ENCODE measurements at places on chromosomes 13 and 19. TPM values are rescaled to one million over a fixed set of nuclear protein-coding genes. Genes with fewer than 3 reads are reported as not detected.

Gene ZNF560
- total RNA-seq: 0.31 TPM

Gene SULT2B1
- total RNA-seq: not detected

Gene TUBA3C
- not detected for total RNA-seq

Gene C2CD4C
- 16.1 TPM for total RNA-seq

Gene DPRX
- total RNA-seq: not detected

Gene PABPC3
- total RNA-seq: not detected

Gene ZNF256
- total RNA-seq: 15.6 TPM

Gene PSPN
- total RNA-seq: 3.6 TPM

Gene AP2S1
- 49.1 TPM for total RNA-seq

Gene OLFM2
- total RNA-seq: 121 TPM

Gene RFPL4A
- total RNA-seq: not detected

Gene FAM216B
- total RNA-seq: 0.78 TPM

Gene GPALPP1
- 48.2 TPM for total RNA-seq

Gene THAP8
- 1.9 TPM for total RNA-seq

Gene POSTN
- 3.4 TPM for total RNA-seq

Gene ZNF823
- 18.6 TPM for total RNA-seq

DNA sequence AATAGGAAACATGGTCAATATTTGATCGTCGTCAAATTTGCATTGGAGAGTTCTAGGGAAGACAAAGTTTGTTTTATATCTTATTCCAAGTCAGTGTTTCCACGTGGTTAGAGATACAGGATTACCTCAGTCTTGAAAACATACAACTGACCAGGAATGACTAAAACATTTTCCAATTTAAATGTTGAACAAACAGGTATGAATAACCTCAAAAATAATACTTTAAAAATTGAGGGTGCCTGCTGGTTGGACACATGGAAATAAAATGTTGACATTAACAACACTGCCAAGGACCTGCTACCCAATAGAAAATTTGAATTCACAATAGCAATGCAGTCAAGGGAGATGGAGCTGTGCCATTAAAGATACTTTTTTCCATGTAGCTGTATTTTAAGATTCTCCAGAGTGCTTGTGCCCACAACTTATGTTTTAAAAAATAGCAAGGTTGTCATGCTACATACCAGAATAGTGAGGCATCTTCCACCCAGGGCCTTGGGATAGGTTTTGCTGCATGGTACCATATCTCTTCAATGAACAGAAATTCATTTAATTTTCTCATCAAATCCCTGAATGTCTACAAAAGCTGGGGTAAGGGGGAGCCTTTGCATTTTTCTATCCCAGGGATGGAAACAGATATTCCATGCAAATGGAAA lies 260.8 kb downstream of the EFNB2 start:
- no peak for DNase-seq

DNA sequence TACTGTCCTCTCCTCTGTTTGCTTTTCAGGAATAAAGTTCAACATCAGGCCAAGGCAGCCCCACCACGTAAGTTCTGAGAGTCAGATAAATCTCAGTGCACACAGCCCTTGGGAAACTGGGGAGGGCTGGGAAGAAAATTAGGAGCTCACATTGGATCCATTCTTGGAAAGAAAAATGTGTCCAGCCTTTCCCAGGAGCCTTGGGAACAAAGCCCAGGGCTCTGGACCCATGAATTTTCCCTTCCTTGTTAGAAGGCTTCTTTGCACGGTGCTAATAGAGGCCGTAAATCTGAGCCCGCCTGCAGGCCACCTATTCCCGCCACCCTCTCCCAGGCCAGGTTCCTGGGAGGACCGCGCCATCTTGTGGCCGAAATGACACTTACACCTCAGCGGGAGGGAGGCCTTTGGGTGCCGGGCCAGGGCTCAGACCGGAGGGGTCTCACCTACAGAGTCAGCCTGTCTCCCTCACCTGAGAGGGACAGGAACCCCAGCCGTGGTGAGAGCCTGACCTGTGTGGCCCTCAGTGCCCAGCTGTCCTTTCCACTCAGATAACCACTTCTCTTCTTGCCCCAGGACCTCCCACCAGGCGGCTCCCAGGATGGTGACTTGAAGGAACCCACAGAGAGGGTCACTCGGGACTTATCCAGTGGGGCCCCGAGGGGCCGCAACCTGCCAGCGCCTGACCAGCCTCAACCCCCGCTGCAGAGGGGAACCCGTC lies 25.1 kb upstream of the KCTD15 start:
- DNase-seq: peak; percentile 56

DNA sequence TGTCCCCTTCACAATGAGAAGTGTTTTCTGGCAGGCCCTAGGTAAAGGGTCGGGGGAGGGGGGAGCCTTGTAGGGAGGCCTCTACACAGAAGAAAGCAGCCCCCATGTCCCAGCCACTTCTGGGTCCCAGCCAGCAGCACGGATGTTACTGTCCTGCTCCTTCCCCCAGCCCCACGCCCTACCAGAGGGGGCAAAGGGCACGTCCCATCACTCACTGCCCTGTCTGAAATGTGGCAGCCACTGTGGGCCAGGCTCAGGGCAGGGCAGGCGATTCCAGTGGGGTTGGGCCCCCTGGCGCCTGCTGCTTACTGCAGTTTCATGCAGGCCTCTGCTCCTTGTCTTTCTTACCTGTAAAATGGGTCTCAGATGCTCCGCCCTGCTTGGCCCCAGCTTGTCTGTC lies 6.1 kb upstream of the SLC25A42 start:
- DNase-seq: no peak

DNA sequence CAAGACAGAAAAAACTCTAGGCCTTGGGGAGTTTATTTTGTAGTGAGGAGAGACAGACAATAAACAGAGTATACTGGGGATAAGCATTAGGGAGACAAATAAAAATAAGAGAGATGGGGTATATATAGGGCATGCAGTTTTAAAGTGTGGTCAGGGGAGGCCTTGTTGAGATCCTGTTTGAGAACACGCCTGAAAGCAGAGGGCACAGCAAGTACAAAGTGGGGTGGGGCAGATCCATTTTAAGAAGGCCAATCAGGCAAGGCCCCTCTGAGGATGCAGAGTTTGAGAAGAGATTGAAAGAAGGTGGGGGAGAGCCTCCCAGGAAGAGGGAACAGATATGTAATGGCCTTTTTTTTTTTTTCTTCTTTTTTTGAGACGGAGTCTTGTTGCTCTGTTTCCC lies 2.1 kb downstream of the PPP2R1A start:
- DNase-seq: no peak

DNA sequence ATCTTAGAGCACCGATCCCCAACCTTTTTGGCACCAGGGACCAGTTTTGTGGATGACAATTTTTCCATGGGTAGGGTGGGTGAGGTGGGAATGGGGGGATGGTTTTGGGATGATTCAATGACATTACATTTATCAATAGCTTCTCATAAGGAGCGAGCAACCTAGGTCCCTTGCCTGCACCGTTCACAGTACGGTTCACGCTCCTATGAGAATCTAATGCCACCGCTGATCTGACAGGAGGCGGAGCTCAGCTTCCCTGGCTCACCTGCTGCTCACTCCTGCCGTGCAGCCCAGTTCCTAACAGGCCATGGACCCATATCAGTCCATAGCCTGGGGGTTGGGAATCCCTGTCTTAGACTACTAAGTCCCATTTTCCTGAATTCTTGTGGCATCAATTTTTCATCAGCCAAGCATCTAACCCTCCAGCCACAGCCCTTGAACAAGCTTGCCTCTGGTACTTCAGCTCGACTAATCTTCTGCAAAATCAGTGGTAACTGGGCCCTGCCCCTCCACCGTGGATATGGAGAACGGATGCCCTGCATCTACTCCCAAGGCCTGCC lies 37.0 kb upstream of the MAP3K10 start:
- no peak for DNase-seq

GRCh38 chr13:77702366-77702765 lies 4.9 kb downstream of the SLAIN1 start:
- no peak for DNase-seq

GRCh38 chr19:21483589-21484170 lies 21.7 kb upstream of the ZNF429 start:
- no peak for DNase-seq

GRCh38 chr19:29672319-29672932 lies 7.2 kb downstream of the PLEKHF1 start:
- no peak for DNase-seq

GRCh38 chr19:40716031-40716481 lies 630 bp downstream of the COQ8B start:
- no peak for DNase-seq

DNA sequence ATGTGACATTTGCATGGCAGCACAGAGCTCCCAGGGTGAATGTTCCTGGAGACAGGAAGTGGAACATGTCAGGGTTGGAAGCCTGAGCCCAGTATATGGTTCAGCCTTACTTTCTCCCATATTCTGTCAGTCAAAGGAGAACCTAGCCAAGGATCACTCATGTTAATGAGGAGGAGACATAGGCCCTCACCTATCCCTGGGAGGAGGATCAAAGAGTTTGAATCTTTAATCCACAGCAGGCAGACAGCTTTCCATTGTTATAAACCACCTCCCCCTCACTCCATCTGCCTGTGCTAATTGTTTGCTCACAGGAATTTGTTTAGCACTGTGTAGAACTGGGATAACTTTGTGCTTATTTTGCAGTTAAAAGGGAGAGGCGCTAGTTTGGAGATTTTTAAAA lies 1069.1 kb downstream of the EFNB2 start:
- no peak for DNase-seq

- DNase-seq: no peak
Measured at GRCh38 chr13:41311406-41312175, 524 bp downstream of the NAA16 start.

DNA sequence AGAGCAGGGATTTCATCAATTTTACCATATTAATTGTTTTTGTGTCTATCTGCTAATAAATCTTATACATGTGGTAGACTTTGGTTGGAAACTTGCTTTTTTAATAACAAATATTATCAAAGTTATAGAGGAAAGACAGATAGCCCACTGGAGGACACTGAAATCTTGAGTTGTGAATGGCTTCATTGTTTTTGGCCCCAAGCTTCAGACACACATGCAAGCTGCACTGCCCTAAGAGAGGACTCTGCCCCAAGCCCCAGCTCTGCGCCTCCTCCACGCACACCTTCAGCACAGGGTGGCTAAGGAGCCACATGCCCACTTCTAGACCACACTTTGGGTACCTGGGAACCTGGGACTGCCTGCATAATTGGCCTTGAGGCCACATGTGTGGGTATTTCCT lies 35.2 kb downstream of the RCBTB2 start:
- DNase-seq: no peak

- DNase-seq: no peak
Measured at GRCh38 chr19:16001481-16002312, 52.9 kb downstream of the OR10H4 start.

- no peak for DNase-seq
Measured at GRCh38 chr19:56319991-56320390, 5.4 kb upstream of the ZSCAN5A start.

- DNase-seq: no peak
Measured at GRCh38 chr19:35177377-35178274, 23.1 kb downstream of the FXYD5 start.

DNA sequence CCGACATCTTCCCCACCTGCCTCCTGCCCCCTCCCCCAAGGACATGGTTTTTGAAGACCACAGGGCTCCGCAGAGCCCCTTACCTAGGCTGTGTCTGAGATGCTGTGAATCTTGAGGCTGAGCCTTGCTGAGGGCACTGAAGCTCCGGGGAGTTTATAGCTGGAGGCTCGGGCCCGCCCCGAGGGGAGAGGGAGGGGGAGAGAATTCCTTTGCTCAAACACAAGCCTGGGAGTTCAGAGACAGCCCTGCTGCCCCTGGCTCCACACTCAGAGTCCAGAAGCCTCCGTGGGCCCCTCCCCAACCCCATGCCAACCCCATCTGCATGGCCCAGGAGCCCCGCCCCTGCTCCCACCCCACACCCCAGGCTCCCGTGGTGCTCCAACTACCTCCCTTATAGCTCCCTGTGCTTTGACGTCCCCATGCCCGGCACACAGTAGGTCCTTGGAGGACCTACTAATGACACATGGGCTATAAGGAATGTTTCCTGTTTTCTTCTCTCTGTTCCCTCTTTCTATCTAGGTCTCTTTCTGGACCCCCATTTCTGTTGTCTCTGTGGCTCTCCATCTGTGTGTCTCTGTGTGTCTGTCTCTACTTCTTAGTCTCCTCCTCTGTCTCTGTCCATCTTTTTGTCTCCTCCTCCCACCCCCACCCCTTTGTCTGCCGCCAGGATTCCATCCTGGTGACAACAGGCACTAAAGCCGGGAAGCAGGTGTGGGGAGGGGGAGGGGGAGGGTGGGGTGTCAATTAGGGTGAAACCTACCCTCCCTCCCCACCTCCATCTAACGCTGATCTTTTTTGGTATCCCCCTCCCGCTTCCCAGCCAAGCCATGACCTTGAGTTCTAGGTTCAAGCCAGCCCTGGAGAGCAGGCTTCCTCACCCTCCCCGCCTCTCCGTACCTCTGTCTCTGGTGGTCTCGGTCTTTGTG lies at the start of gene TNNT1:
TNNT1 (minus strand) TSS at position 129 of the 926 bp plus-strand sequence. CDS start 2,049 bp downstream, outside the sequence.
- DNase-seq: no peak

DNA sequence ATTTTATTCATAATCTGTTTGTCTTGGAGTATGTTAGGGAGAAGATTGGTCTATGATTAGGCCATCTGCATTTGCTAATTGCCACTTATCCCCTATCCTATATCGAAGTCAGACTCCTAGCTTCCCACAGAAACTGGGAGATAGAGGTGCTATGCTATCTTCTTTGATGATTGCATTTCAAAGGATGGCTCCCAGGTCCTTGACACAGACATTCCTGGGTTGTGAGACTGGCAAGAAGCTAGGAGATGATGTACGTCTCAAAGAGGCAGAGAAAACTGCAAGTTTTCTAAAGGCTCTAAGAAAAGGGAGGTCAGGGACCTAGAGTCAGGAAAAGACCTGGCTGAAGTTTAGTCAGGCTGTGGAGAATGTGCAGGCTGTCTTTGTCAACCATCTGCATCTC lies 1251.9 kb downstream of the PCDH17 start:
- DNase-seq: no peak

- peak; percentile 13 for DNase-seq
Measured at GRCh38 chr19:51016798-51017683, 2.5 kb downstream of the KLK10 start.

DNA sequence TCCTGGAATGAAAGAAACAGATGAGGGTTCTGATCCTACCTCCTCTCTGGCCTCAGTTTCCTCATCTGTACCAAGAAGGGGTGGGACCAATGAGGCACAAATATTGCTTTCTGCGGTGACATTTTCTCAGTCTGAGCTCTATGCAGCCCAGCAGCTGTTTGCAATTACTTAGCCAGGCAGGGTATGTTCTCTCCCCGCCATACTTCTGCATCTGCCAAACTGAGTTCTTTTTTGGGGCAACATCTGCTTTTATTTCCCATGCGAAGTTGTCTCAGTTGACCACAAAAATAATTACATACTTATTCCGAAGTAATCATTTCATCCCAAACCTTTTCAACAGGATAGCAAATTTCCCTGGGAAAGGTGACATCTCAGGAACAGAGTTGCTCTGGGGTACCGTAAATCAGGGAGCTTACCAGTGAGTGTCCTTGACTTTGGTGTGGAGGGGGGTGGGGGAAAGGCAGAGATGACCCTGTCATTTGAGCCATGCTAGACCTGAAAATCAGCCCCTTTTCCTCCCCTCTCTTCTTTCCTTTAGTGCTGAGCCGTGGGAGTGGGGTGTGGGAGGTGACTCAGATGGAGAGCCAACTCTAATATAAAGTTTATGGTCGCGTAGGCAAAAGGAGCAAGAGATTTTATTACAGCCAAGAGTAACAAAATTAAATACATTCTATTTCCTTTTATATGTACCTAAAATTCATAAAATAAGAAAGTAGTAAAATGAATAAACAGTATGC lies 165.7 kb upstream of the KL start:
- DNase-seq: no peak

- no peak for DNase-seq
Measured at GRCh38 chr13:85298387-85298924, 500.8 kb downstream of the SLITRK6 start.

- no peak for DNase-seq
Measured at GRCh38 chr13:79245937-79246577, 160.0 kb downstream of the RBM26 start.

Measured in occipital lobe (tissue), 3 donors.